ENCODE measurements at places on chromosomes 7 and 10.

- no peak for DNase-seq
Measured at GRCh38 chr7:40836218-40836617, 701.4 kb downstream of the SUGCT start.

DNA sequence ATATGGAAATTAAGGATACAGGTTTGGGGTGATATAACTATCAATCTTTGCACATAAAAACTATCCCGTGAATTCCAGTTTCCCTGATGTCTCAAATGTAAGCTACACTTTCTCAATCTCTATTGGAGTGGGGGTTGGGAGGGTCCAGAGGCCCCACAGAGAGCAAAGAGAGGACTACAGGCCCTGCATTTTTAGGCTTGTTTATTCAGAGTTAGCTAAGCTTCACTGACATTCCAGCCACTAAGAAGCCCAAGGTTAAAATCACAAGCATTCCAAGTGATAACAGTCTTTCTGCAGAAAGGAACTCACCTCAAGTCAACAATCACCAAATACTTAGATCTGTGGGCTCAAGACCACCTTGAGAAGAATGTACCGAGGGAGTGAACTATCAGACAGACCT, 31.6 kb upstream of the LAMB1 start:
- DNase-seq: no peak

DNA sequence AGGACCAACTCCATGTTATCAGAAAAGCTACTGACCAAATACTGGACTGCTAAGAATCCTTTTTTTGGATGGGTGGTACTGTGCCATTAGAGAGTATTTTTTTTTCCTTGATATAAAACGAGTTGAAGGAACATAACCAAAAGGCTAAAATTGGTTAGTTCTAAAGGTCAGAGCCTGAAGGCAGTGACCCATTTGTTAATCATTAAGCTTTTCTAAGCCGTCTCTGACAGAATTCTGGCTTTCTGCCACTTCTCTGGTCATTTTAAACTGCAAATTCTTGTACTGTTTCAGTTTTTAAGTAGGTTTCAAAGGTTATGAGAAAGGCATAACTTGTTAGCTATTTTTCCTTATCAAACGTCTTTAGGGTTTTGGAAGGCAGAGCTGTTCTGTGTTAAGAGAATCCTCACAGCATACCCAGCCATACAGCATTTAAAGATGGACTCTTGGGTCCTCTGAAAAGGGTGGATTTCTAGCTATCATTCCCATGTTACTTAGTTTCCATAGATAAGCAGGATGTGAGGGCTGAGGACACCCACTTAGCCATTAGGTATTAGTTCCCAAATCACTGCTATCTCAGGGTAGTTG, 196.8 kb downstream of the RNLS start:
- no peak for DNase-seq

DNA sequence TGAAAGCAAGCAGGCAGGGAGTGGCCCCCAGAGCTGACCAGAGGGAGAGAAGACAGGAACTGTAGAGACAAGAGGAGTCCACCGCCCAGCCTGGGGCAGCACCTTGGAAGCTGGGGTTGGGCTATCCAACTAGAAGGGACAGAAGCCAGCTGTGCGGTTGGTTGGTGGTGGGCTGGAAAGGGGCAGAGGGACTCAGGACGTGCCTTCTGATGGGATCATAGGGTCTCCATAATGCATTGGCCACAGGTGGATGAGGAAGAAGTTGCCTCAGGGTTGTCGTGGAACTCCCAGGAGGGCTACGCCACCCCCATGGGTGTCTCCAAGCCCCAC, 114.0 kb upstream of the RET start:
- no peak for DNase-seq

DNA sequence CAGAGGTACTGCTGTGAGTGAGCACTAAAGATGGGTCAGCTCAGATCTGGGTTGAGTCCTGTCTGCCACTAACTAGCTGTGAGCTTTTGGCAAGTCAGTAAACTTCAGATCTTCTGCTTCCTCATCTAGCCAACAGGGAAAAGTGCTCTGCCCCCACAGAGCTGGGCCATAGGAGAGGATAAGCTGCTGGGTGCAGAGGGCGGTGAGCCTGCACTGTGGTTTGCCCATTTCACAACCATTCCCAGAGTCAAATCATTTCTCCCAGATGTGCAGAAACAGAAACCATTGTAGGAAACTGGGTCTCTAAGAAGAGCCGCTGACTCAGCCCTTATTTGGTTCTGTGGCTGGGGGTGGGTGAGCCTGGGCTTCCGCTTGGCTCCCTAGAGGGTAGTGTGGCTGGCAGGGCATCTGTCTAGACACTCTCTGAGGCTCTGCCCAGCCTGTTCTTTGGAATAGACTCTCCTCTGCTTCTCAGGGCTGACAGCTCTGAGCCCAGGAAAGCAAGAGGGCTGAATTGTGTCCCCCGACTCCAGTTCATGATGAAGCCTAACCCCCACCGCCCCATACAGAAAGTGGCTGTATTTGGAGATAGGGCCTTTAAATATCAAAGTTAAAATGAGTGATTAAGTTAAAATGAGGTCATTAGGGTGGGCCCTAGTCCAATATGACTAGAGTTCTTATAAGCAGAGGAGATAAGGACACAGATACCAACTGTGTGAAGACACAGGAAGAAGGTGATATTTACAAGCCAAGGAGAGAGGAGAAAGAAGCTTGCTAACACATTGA, 29.5 kb upstream of the ARHGAP22 start:
- no peak for DNase-seq

DNA sequence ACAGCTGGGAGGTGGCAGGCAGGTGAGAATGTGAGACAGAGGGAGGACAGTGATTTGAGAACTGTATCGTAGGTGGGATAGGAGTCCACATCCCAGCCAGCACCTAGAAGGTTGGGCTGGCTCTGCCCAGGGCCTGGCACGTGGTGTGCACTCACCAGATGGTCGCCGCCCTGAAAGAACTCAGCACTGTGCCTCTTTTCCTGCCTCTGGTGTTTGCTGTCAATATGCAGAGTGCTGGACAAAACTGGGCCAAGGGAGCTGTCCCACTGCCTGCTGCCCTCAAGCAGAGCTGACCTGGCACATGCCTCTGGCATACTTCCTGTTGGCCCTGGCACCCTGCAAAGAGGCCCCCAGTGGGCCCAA, 36.8 kb downstream of the CHST3 start:
- DNase-seq: no peak

DNA sequence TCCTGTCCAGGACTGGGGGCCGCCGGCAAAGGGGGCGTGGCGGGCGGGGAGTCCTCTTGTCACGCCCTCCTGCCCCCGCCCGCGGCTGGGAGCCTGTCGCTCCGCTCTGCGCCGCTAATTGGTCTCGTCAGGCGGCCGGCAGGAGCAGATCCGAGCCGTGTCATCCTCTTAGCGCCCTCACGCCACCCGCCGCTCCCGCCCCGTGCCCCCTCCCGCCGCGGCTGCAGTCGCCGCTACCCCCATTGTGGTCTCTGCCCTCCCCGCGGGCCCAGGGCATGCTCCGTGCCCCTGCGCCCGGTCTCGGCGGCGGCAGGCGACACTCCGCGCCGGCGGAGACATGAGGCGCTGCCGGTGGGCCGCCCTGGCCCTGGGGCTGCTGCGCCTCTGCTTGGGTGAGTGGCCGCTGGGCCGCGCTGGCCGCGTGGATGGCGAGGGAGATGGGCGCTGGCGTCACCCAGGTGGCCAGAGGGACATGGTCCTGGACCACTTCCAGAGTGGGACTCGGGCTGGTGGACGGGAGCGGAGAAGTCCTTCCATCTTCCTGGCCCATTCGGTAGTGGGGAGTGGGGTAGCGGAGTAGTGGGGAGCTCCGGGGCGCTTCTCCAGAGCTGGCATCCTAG, at the start of gene CDHR1:
CDHR1 (plus strand) TSS at position 114 of the 620 bp plus-strand sequence; CDS start at position 338, 224 bp downstream.
- DNase-seq: no peak

- no peak for DNase-seq
Measured at GRCh38 chr7:47188653-47189315, 393.1 kb downstream of the TNS3 start.

GRCh38 chr10:110918269-110918642, 724 bp downstream of the BBIP1 start:
- DNase-seq: peak; percentile 77

- no peak for DNase-seq
Measured at GRCh38 chr10:54441275-54441674, 359.8 kb downstream of the PCDH15 start.

- DNase-seq: no peak
Measured at GRCh38 chr10:9274206-9274755, 1219.8 kb downstream of the GATA3 start.

DNA sequence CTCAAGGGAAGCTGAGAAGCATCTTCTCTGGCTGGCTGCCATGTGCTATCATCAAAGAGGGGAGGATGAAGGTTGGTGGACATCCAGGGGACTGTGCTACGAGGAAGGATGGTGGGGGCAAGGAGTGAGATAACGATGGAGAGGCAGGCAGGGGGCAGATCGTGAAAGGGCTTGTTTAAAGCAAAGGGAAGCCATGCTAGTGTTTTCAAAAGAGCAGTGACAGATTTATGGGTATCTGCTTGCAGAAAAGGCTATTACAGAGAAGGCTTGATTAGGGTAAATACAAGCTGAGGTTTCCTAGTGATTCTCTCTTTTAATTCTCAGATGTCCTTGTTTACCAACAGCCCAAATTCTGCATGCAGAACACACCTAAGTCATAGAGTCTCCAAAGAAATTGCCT, 88.9 kb upstream of the MKX start:
- DNase-seq: no peak

DNA sequence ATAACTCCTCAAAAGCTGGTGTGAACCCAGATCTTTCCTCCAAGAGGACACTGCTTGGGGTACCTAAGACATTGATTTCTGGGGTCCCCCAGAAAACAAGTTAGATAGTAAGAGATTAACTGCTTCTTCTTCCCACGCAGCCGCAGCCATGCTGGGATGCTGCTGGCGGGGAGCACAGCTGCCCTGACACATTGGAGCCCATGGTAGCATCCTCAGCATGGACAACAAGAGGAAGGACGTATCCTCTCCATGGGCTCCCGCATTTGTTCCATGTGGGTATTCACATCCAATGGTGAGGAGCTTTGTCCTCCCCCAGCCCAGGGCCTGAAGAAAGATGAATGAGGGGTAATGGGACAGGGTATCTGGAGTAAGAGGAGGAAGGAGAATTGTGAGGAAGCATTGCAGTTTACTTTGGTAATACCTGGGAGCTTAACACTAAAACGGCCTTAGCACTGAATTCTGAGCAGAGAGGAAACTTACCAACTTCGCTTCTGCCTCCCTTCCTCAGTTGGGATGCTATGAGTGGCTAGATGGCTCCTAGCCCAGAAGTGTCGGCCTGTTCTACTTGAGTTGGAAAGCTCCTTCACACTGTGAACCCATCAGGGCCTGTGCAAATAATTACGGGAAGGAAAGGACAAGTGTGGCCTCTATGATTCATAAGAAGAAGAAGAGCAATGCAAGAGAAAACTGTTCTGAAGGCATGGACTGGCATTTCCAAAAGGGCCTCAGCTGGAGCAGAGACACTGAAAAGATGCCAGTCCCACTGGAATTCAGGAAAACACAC, 43.9 kb downstream of the C10orf120 start:
- no peak for DNase-seq

GRCh38 chr10:128660726-128661125, 534.5 kb upstream of the MKI67 start:
- no peak for DNase-seq

DNA sequence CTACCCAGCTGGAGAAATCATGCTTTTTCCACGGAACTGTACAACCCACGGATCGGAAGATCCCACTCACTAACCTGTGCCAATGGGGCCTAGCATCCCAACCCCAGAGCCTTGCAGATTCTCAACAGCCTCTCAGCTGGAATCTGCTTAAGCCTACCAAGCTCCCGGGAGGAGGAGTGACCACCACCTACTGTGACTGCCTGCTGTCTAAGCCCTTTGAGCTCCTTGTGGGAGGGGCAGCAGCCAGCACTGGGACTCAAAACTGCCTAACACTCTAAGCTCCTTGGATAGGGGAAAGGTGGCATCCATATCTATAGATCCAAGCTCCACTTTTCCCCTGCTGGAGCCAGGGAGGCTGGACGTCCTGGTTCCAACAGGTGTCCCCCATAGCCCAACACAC, 254.4 kb upstream of the CNTNAP2 start:
- DNase-seq: no peak

DNA sequence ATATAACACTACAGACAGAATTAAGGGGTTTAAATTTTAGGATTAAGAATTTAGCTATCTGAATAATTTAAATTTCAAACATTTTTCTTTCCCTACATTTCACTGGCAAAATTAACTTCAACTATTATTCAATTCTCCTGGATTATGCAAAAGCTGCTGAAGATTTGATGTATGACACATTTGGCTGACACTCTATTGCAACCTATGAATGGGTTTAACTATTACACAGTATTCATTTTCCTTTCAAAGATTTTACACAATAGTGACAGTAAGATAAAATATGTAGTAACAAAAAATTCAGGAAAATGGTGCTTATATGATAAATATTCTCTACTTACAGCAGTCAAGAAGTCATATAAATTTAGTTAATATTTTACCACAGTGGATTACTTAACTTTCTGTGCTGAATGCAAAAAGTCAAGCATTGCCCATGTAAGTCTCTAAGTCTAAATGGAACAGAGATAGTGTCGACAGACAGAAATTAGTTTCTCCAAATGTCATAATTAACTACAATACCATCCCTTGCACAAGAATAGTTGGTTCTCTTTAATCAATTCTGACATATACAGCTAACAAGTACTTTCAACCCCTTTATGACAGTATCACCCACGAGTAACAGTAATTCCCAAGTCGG, 194.1 kb upstream of the FRMD4A start:
- no peak for DNase-seq

GRCh38 chr10:128854963-128855362, 612.1 kb upstream of the MGMT start:
- no peak for DNase-seq

- no peak for DNase-seq
Measured at GRCh38 chr7:44622342-44623151, 16.1 kb downstream of the OGDH start.

DNA sequence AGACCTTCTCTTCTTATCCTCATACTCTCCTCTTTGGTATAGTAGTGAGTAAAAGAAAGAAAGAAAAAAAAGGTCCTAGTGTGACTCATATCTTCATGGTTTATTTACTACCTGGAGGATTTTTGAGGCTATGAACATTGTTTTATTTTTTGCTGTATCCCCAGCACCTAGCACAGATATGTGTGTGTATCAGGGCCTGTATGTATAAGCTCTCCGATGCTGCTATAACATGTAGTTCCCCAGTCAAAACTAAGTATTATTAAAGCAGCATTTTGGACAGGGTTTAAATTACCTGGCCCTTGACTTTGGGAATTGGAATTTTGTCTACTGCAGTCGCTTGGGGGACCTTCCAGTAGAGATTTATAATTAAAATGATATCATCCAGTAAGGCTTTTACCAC, 46.3 kb downstream of the PYROXD2 start:
- no peak for DNase-seq

- DNase-seq: no peak
Measured at GRCh38 chr7:73397521-73398281, 35.9 kb upstream of the FZD9 start.

DNA sequence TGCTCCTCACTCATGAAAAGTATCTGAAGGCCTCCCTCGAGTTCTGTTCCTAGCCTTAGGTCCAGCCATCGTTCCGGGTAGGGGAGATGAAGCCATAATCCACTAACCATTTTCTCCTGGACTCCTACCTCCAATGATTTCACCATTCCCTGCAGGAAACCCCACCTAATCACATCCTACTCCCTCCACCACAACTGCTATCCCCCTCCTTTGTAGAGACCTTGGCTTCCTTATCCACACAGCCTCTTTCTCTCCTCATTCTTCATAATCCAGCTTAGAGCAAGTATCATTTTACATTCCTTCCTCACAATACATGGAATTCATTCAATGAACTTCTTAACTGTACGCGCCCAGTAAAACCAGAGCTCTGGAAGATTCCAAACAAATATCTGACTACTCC, 18.7 kb downstream of the HNRNPF start:
- DNase-seq: no peak

All from activated T-helper 1 cell treated with Interleukin-2 at 50 U/mL for 16 hours (primary cell).